ENCODE measurements at places on chromosomes 1 and 21. TPM values are rescaled to one million over a fixed set of nuclear protein-coding genes. Genes with fewer than 3 reads are reported as not detected.
A peak's percentile ranks its signal among the peaks of the same experiment; 100 is the strongest.

DNA sequence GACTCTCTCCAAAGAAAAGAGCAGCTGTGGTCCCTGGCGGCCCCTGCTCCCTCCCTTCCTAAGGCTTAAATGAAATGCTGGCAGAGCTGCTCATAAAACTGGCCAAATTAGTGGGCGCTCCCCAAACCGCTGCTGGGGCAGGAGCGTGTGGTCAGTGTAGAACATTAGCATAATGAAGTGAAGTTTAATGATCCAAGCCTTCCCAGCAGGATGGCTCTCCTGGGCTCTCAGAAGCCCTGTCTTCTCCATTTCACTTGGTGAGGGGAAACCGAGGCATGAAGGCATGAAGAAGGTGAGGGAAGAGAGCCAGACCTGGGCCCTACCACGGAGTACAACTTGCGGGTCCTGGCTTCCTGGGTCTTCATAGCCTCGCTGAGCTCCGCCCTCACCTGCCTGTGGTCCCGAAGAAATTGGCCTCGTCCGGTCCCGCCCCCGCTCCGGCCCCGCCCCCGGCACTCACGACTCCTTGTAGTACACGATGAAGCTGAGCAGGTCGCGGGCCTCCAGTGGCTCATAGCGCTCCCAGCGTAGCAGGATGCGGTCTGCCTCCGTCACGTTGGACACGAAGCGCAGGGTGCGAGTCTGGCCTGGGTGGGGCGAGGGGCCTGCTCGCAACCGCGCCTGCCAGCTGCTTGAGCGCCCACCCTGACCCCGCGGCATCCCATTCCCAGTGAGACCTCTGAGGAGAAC lies 10.3 kb downstream of the INSRR start:
- DNase-seq: peak; percentile 56
- H3K27ac ChIP-seq: no peak overlapping the region
- peaks cover 19% of the 10 kb centered on the region for H3K4me1 ChIP-seq
- peak overlapping the region; percentile 31 for H3K4me3 ChIP-seq
- H3K36me3 ChIP-seq: no peaks in the 10 kb centered on the region
- peaks cover 16% of the 10 kb centered on the region for H3K27me3 ChIP-seq

DNA sequence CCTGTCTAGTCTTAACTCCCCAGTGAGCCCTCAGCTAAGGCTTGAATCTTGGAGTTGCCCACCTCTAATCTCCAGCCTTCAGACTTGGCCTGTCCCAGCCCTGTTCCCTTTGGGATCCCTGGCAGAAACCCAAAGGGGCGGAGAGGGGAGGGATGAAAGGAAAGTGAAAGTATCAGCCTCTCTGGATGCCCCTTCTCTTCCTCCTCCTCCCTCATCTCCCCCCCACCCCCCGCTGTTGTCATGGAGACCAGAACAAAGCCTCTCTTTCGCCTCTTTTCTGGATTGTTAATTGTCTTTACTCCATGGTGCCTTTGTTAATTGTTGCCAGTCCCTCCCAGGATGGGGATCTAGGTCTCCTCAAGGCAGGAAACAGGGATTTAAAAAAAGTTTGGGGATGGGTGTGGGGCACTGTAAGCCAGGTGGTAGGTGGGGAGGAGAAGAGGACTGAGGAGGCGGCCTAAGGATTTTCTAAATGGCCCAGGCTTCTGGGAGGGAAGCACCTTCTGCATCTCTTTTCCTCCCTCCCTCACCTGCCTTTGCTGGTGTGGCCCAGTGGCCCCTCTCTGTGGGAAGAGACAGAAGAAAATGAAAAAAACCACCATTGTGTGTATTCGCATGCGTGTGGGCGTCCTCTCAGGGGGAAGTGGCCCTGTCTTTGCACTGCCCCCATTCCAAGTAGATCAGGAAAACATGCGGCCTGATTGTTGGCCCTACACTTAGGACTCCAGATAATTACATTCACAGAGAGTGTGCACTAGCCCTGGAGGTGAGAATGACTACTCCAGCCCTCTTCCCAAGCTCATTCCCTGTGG lies 7.5 kb upstream of the SOX13 start:
- H3K4me1 ChIP-seq: no peaks in the 10 kb centered on the region
- no peak overlapping the region for H3K4me3 ChIP-seq
- no peaks in the 10 kb centered on the region for H3K36me3 ChIP-seq
- H3K27ac ChIP-seq: no peak overlapping the region

DNA sequence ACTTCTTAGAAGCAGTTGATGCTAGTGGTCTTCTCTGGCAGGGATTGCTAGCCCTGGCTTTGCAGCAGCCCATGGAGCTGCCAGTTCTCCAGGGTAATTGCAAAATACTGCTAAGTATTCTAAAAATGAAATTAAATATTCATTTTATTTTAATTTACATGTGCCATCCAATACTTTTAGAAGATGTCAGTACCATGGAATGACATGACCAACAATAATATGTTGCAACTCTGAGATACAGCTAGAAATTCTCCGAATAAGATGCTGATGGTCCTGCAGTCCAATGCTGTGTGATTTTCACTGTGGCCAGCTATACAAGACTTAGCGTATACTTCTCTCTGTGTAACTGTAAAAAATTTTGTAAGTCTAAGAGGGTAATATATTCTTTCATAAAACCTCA lies 20.0 kb upstream of the WARS2 start:
- DNase-seq: no peak
- H3K27ac ChIP-seq: no peak overlapping the region
- H3K4me3 ChIP-seq: no peak overlapping the region
- no peaks in the 10 kb centered on the region for H3K4me1 ChIP-seq
- peaks cover 32% of the 10 kb centered on the region for H3K36me3 ChIP-seq
- H3K27me3 ChIP-seq: no peaks in the 10 kb centered on the region

DNA sequence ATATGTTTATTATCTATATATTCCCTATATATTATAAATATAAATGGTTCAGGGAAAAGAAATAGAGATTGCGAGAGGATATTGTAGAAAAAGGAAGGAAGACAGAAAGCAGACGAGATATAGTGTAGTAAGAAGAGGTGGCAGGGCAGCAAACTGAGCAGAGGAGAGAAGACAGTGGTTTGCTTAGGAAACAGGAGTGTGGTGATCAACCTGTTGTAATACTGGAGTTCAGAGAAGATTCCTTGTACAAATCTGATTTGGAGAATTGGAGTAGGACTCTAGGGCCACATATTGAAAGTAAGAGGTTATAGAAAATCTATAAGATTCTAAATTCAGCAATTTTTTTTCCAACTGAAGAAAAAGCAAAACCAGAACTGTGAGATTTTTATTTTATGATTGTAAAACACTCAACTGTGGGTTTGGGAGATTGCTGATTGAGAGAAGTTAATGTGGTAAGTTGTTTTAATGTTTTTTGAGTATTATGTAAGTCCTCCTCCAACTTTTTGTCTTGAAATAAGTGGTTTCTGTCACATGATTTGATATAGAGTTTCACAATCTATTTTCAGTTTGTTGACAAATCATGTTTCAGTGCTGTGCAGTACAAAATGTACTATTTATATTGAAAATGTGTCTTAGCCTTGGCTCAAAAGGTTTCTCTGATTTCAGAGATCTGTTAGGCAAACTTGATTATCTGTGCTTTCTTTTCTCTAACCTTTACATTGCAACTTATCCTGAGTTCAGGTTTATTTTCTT lies 9.6 kb upstream of the AMY2B start:
- H3K4me3 ChIP-seq: no peak overlapping the region
- DNase-seq: no peak
- peak overlapping the region; percentile 25 for H3K27ac ChIP-seq

GRCh38 chr1:41013796-41014195 lies 7.7 kb downstream of the SLFNL1 start:
- no peak overlapping the region for H3K4me3 ChIP-seq
- no peak for DNase-seq
- H3K27ac ChIP-seq: no peak overlapping the region
- H3K4me1 ChIP-seq: no peaks in the 10 kb centered on the region
- no peaks in the 10 kb centered on the region for H3K27me3 ChIP-seq
- H3K36me3 ChIP-seq: peaks cover 43% of the 10 kb centered on the region

GRCh38 chr1:236073307-236073897 lies 8.5 kb upstream of the NID1 start:
- DNase-seq: no peak
- no peaks in the 10 kb centered on the region for H3K27me3 ChIP-seq
- H3K36me3 ChIP-seq: no peaks in the 10 kb centered on the region
- no peaks in the 10 kb centered on the region for H3K4me1 ChIP-seq

GRCh38 chr1:6443339-6444115 lies 19.0 kb downstream of the ESPN start:
- peaks cover 8% of the 10 kb centered on the region for H3K27me3 ChIP-seq
- no peak overlapping the region for H3K4me3 ChIP-seq
- H3K36me3 ChIP-seq: no peaks in the 10 kb centered on the region
- H3K4me1 ChIP-seq: peaks cover 32% of the 10 kb centered on the region
- no peak for DNase-seq

DNA sequence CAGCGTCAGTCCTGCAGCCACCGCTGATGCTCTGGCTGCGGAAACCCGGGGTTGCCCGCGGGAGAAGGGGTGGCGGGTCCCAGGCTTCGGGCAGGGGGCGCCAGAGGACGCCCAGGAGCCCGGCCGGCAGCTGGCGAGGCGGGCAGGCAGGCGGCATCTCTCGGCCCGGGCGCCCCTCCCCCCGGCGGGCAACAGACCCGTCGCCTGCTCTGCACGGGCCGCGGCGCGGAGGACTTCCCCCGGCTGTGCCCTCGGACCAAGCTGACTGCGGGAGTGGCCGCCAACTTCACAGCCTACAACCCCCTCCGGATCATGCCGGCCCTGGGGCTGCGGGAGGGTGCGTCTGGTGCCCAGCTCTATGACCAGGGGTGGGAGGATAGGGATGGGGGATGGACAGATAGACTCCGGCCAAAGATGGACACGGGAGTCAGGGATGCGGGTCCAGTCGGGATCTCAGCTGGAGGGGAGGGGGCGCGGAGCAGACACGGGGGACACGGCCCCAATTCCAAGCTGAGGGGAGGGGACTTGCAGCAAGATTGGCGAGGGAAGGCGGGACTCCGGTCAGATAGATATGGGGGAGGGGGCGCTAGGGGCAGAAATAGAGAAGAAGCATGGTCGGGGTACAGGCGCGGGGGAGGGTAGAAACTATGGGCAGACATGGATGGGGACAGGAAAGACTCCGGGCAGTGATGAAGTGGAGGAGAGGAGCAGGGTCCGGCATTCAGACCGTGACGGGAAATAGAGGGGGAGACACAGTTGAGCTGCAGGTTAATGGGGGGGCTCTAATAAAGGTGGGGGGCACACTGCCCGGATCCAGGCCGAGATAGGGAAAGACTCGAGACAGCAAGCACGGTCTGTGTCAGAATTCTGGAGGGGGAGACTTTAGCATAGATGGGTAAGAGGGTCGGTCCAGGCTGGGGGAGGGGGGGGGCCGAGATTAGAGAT lies 1.1 kb downstream of the ADGRB2 start:
- H3K36me3 ChIP-seq: no peaks in the 10 kb centered on the region
- H3K27ac ChIP-seq: no peak overlapping the region
- H3K4me1 ChIP-seq: peaks cover 33% of the 10 kb centered on the region
- peak overlapping the region; percentile 43 for H3K4me3 ChIP-seq
- H3K27me3 ChIP-seq: peaks cover 16% of the 10 kb centered on the region
- peak; percentile 61 for DNase-seq

DNA sequence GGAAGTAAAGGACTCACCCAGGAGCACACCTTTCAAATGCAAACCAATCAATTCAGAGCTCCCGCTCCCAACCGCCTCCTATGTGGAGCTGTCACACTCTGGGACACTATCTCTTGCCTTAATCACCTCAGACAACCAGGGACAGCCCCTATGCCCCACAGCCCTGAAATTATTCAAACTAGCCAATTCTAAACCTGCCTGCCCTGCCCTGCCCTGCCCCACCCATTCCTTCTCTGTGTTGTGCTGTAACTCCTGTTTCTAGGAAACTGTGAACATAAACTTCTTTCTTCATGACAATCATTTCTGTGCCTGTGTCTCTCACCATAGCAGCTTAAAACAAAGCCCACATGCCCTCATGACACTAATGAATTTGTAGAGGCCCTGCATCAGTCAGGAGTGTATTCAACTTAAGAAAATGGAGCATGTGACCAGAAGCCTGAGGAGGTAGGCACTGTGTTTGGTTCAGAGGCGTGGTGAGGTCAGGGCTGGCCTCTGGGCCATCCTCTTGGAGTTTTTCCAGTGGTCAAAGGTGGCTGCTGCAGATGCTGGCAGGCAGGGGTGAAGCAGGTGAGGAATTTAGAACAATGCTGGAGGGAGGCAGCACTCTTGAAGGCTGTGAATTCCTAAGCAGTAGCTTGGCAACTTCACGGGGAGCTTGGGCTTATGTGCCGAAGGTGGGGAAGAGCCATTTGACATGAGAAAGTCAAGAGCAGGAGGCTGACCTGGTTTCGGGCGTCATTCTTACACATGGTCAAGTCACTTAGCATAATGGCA lies 74.5 kb downstream of the RHOU start:
- H3K4me3 ChIP-seq: no peak overlapping the region
- H3K27me3 ChIP-seq: no peaks in the 10 kb centered on the region
- H3K36me3 ChIP-seq: no peaks in the 10 kb centered on the region
- peaks cover 24% of the 10 kb centered on the region for H3K4me1 ChIP-seq
- H3K27ac ChIP-seq: no peak overlapping the region
- no peak for DNase-seq

GRCh38 chr1:106995970-106996369 lies 60.5 kb upstream of the PRMT6 start:
- no peaks in the 10 kb centered on the region for H3K27me3 ChIP-seq
- H3K4me1 ChIP-seq: no peaks in the 10 kb centered on the region
- no peaks in the 10 kb centered on the region for H3K36me3 ChIP-seq
- no peak overlapping the region for H3K4me3 ChIP-seq
- no peak for DNase-seq

GRCh38 chr1:198201956-198202784 lies 45.4 kb downstream of the NEK7 start:
- H3K27ac ChIP-seq: no peak overlapping the region
- peak overlapping the region; percentile 60 for H3K4me3 ChIP-seq
- peaks cover 38% of the 10 kb centered on the region for H3K4me1 ChIP-seq
- DNase-seq: peak; percentile 68
- no peaks in the 10 kb centered on the region for H3K27me3 ChIP-seq

GRCh38 chr21:45538381-45539045 lies 3.7 kb downstream of the SLC19A1 start:
- H3K27me3 ChIP-seq: no peaks in the 10 kb centered on the region
- no peaks in the 10 kb centered on the region for H3K36me3 ChIP-seq
- no peak overlapping the region for H3K27ac ChIP-seq
- no peak overlapping the region for H3K4me3 ChIP-seq
- peaks cover 20% of the 10 kb centered on the region for H3K4me1 ChIP-seq

DNA sequence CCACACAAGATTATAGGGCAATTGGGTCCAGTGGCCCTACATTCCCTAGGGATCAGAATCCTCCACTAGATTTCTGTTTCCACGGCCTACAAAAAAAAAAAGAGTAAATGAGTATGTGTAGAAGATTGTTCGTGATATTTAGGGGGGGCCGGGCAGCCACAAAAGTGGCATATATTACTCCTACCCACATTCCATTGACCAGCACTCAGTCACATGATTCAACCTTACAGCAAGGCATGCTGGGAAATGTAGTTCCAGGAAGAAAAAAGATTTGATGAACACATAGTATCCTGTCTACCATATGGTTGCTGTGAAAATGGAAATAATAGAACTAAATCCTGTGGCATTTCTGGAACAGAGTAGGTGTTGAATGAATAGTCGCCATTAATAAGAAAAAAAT lies 43.4 kb upstream of the GJB5 start:
- H3K27me3 ChIP-seq: no peaks in the 10 kb centered on the region
- no peaks in the 10 kb centered on the region for H3K36me3 ChIP-seq
- no peak for DNase-seq
- H3K4me1 ChIP-seq: no peaks in the 10 kb centered on the region

GRCh38 chr1:188426561-188426960 lies 1597.8 kb downstream of the PLA2G4A start:
- no peaks in the 10 kb centered on the region for H3K4me1 ChIP-seq
- H3K27me3 ChIP-seq: no peaks in the 10 kb centered on the region
- no peak for DNase-seq
- no peaks in the 10 kb centered on the region for H3K36me3 ChIP-seq
- H3K4me3 ChIP-seq: no peak overlapping the region

CEP104 gene
- total RNA-seq: 42.3 TPM

SERPINC1 gene
- not detected for total RNA-seq

PRDM16 gene
- total RNA-seq: 0.27 TPM
